ENCODE measurements at places on chromosomes 2 and 18.

DNA sequence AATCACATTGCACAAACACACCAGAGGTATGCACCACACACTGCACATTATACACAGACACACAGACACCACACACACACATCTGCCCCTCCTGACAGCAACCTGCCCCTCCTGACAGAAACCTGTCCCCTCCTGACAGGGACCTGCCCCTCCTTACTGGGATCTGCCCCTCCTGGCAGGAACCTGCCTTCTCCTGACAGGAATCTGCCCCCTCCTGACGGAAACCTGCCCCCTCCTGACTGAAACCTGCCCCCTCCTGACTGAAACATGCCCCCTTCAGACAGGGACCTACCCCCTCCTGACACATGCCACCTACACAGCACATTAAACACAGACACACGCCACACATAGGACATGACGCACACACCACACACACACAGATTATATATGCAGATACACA lies 88.9 kb downstream of the PXDN start:
- no peak for DNase-seq

GRCh38 chr2:84486441-84487115 lies 27.5 kb upstream of the SUCLG1 start:
- DNase-seq: no peak

- DNase-seq: no peak
These were observed 36.3 kb downstream of the PREPL start for GRCh38 chr2:44324971-44325426.

GRCh38 chr2:138390316-138390945 lies 111.1 kb upstream of the SPOPL start:
- no peak for DNase-seq

All from activated effector memory CD4-positive, alpha-beta T cell treated with Interleukin-2 at 50 U/mL for 16 hours (primary cell).